Neural progenitor cell (in vitro differentiated cells): ENCODE measurements at places on chromosomes 3 and 15.

DNA sequence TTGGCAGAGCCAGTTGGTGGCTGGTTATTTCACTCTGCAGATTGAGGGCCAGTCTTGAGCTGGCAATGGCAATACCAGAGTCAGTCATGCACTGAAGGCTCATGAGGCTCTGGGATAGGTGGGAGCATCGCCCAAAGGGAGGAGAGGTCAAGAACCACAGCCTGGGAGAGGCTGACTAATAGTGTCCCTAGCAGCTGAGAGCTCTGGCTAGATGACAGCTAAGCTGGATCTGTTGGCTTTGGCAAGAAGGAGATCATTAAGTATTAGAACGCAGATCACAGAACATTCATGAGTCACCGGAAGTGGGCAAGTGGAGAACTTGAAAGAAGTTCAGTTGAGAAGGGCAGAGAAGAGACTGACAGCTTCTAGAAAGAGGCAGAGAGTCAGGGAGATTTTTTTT is 521.1 kb downstream of the NR2F2 start:
- DNase-seq = no peak

GRCh38 chr3:60772584-60772983 is 478.7 kb downstream of the FHIT start:
- DNase-seq = no peak

- peak; percentile 47 for DNase-seq
Observed at GRCh38 chr15:71532994-71533393, 277.4 kb upstream of the NR2E3 start.

DNA sequence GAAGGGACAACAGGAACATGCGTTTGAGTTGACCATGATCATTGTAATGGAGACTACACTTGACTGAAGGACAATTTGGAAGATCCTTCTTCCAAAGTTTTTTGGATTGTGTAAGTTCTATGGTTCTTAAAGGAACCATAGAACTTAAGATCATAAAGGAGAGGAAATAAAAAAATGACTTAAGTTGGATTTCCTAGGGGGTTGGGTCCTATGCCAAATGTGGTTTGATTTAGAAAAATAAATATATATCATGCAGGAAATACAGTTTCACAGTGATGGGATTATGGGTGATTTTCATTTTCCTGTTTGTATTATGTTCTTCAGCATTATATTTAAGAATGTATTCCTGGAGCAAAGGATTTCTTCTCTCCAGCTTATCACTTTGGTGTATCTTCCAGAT is 305.5 kb upstream of the DPH6 start:
- DNase-seq = no peak

- DNase-seq = no peak
Observed at GRCh38 chr15:82802497-82802896, 3.4 kb downstream of the FSD2 start.

- DNase-seq = no peak
Observed at GRCh38 chr3:131503320-131503635, 507 bp upstream of the MRPL3 start.
